NB4 (cell line): ENCODE measurements at places on chromosomes 11 and 22.

- DNase-seq: peak; percentile 81
Measured at GRCh38 chr11:66429983-66430602, 8.6 kb downstream of the MRPL11 start.

DNA sequence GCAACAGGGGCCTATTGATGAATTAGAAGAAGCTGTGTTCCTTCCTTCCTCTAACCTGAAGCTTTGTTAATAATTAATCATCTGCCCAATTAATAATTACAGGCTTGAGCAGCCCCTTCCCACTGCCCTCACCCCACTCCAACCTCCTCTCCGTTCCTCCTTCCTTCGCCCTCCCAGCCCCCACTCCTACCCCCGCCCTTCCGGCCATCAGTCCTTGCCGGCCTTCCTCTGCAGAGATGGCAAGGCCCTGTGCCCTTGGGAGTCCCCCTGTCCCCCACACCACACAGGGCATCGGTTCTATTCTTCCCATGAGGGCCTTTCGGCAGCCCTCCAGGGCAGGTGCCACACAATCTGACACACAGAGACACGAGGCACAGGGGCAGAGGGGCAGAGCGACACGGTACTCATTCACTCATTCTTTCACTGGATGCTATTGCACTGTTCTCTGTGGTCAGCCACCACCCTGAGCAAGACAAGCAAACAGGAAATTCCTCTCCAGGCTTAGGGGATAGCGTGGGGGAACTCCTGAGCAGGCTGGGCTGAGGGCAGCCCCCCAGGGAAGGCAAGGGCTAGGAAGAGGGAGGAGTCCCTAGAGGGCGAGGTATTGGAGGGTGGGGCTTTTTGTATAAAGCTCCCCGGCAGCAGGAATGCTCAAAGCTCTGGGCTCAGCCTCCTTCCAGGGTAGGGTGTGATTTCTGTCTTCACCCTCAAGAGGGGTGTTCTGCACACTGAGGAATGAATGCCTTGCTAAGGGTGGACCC lies 14.7 kb downstream of the MGAT3 start:
- peak; percentile 84 for DNase-seq

DNA sequence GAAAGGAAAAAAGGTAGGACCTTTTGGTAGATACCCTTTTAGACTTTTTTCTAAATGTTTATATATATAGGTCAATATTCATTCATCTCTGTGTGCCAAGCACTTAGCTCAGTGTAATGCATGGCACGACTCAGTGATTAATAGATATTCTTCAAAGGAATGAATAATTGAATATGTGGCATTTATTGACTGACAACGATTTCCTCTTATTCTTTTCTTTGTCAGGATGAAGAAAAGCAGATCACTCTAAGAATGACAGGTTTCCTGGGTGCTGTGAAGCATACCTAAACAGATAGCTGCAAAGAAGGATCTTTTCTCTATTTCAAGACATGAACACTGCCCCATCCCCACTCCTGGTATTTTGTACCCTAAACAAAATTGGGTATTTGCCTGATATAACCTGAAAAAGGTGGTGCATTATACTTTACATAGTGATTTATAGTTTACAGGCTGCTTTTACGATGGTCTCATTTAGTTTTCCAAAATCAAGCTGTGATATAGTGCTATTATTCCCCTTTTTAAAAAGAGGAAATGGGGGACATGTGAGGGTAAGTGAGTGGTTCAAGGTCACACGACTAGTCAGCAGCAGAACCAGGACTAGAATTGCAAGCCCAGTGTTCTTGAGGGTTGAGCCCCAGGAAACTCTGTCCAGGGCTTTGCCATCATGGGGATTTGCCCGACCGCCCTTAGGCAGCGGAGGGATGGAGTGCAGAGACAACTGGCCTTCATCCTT lies 32.9 kb upstream of the CLMP start:
- DNase-seq: no peak

GRCh38 chr11:73156686-73157085 lies 14.6 kb upstream of the FCHSD2 start:
- DNase-seq: no peak

DNA sequence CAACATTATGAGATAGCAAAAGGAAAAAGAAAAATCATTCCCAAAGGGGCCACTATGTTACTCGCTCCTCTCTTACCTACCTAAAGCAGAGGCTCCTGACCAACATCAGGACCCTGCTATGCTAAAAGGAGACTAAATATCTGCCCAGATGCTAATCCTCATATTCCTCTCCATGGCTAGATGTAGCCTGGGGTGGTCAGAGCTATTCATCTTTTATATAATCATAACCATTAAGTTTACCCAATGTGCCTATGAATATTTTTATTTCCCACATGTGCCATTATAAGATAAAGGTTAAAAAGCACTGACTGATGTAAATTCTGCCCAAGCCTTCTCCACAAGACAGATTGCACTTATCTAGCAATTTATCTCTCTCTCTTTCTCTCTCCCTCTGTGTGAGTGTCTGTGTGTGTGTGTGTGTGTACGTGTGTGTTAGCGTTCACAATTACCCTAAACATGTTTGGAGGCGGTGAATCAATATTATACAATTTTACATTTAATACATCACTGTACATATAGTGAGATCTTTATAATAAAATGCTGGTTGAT lies 41.2 kb upstream of the ANO5 start:
- no peak for DNase-seq

DNA sequence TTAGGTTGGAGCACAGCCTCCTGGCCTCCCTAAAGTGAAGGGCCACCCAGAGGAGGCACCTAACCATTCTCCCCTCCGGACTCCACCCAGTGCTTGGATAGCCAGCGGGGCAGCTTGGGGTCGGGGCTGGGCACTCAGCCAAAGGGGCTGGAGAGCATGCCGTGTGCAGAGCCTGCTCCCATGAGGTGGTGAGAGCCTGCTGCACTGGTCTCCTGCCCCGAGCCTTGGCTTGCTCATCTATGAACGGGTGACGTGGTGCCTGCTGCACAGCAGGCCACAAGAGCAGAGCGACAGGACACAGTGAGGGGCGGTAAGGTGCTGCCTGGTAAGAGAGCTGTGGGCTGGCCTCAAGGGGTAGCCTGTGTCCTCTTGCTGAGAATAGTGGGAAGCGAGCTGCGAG lies 14.0 kb upstream of the CCDC188 start:
- DNase-seq: no peak

DNA sequence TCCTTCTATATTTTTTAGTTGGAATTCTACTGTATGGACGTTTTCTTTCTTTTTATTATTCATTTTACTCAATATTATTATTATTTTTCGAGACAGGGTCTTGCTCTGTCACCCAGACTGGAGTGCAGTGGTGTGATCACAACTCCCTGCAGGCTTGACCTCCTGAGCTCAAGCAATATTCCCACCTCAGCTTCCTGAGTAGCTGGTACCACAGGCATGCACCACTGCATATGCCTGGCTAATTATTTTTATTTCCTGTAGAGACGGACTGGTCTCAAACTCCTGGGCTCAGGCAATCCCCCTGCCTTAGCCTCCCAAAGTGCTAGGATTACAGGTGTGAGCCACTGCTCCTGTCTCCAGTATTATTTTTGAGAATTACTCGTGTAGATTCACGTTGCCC lies 34.0 kb upstream of the CCDC134 start:
- no peak for DNase-seq

GRCh38 chr11:96061069-96061468 lies 137.2 kb upstream of the MTMR2 start:
- no peak for DNase-seq

DNA sequence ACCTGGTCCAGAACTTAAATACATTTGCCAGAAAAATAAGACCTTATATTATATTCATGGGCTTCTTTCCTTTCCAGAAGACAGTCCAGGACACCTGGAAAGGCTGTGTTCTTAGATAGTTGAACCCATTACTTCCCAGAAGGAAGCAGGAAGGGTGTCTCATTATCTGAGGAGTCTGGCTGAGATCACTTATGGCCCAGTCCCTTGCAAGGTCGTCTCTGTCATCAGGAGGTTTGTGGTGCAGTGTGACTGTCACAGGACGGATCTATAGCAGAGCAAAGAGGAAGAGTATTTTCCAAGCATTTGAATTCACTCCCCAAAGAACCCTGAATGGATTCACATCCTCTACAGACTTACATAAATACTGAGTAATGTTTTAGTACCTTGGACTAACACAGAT lies 270.7 kb upstream of the MTNR1B start:
- DNase-seq: no peak

DNA sequence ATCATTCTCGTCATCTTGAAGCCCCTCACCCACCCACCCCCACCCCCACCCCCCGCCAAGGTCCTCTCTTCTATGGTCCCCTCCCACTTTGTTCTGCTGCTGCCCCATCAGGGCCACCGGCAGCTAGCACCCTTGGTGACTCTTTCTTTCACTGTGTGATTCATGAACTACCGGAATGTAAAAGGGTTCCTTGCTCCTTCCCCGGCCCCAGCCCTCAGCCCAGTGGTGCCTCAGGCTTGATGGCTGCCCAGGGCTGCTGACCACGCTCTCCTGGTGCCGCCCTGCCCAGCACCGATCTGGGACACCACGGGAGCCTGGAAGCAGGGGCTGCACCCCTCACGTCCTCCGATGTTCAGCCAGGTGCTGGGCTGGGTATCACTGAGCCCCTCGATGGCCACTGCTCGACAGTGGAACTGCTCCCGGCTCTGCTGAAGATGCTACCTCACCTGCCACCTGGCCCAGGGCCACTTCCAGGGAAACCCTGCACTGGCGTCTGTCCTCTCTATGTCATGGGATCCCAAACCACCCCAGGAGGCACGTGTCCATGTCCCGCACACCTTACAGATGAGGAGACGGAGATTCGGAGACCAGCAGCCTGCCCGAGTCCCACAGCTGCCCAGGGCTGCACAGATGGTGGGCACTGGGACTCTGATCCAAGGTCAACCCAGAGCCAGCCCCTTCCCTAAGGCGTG lies 39.7 kb downstream of the IGLL5 start:
- DNase-seq: no peak

- peak; percentile 28 for DNase-seq
Measured at GRCh38 chr22:19845054-19845722, 9.5 kb downstream of the GNB1L start.

GRCh38 chr11:128532016-128532571 lies 55.3 kb downstream of the ETS1 start:
- DNase-seq: no peak

- peak; percentile 41 for DNase-seq
Measured at GRCh38 chr11:1029654-1030053, 6.9 kb downstream of the MUC6 start.

DNA sequence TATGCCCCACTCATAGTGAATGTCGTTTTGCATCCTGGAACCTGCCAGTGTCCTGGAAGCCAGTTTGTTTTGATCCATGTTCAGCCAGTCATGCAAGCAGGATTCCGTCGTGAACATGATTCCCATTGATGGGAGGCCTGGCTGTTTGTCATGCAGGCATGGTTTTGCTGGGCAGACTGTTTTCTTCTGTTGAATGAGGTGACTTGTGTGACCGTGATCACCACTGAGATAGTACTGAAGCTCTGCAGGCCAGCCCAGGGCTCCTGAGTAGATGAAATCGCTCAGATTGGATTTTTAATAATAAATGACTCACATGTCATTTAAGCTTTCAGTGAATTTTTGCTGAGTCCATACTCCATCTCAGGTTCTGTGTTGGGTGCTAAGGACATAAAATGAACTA lies 117.8 kb downstream of the PDE2A start:
- DNase-seq: no peak

DNA sequence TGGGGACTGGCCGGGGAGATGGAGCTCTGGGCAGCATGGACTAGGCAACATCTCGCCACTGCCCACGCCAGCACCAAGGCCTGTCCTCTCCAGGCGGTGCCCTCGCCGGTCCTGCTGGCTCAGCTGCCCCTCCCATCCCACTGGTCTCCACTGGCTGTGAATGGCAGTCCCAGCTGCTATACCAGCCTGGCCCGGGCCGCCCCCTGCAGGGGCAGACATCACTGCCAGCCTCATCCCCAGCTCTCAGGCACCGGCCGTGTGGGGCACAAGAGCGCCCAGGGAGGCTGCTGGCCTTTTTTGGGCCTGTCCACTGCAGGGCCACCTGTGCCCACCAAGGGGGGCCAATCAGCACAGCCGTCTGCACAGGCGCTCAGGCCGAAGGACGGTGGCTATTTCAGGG lies 30.1 kb upstream of the H19 start:
- DNase-seq: no peak

DNA sequence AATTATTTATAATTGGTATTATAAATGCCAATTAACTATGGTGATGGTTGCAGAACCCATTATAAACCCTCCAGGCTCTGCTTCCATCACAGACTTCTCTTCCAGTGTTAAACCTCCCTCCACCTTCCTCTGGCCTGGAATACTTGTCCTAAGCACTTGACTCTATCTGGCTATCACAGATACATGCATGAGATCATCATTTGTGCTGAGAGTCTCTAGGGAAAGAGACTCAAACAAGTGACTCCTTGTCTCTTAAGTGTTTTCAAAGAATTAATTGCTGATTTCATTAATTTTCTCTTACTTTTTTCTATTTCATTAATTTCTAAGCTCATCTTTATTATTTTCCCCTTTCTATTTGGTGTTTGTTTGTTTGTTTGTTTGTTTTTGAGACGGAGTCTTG lies 29.1 kb downstream of the RTL6 start:
- DNase-seq: no peak

DNA sequence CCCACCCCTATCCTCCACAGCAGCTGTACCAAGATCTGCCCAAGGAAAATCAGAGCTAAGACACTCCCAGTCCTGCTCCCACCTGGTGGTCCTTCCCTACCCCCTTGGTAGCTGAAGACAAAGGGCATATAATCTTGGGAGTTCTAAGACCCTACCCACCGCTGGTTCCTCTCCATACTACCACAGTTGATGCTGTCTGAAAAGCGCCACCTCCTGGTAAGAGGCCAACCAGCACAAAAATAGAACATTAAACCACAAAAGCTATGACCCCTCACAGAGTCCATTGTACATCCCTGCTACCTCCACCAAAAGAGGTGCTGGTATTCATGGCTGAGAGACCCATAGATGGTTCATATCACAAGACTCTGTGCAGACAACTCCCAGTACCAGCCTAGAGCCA lies 161.5 kb upstream of the ARHGAP42 start:
- peak; percentile 22 for DNase-seq

DNA sequence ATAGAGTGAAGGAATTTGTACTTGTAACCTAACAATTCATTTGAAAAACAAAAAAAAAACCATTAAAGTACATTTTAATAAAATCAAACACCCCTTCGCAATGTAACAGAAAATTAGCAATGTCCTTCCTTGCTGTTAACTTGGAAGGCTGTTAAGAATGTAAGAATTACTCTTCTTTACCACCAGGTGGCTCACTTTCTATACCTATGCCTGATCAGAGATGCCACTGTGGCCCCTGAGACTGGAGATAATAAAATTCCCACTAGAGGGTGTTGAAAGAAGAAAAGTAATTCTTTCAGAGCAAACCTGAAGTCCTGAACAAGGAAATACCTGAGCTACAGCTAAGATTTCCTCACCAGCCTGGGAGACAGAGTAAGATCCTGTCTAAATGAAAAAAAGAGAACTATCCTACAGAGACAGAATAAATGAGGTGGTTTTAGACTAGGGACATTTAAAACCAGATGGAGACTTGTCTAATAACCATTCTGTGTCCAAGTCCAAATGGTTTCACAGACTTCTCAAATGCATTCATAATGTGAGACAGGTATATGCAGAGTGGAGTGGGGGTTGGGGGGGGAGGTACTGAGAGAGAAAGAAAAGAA lies 1089.3 kb downstream of the FAM181B start:
- peak; percentile 70 for DNase-seq

- no peak for DNase-seq
Measured at GRCh38 chr11:8256271-8257002, 7.2 kb downstream of the LMO1 start.

GRCh38 chr11:14132312-14132711 lies 169.8 kb downstream of the SPON1 start:
- no peak for DNase-seq
